ENCODE measurements at places on chromosomes 5 and 9.
A peak's percentile ranks its signal among the peaks of the same experiment; 100 is the strongest.

DNA sequence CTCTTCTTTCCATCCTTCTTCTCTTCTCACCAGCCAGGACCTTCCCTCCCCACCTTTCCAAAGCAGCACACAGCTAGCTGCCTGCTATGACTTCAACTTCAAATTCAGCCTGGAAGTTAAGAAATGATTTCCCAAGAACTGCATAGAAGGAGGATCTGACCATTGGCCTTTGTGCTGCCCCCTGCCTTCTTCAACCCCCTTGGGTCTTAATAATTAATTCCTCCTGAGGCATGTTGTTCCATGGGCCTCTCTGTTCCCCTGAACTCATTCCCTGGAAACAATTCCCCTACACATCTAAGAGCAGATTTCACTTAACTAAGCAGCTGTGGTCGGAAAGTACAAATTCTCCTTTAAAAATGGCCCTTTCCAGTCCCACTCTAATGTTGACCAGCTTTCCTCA, 62.4 kb downstream of the ADAMTS12 start:
- DNase-seq = no peak

- DNase-seq = no peak
Observed at GRCh38 chr9:134420281-134420845, 94.1 kb downstream of the RXRA start.

DNA sequence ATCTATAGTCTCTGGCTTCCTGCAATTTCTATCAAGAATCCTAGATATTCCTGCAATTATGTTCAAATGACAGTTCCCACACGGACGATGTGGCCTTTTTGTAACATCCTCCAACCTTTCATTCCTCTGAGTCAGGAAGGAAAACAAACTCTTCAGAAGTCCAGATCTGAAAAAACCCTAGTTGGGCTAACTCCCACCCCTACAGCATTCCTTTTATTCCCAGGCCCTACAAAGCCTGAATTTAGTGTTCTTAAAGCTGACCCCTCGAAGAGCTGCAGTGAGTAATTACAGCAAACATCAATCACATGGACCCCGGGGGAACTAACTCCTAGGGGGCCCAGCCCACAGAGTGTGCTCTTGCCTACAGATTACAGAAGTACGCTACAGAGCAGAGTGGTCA, 99.7 kb downstream of the SERINC5 start:
- no peak for DNase-seq

- DNase-seq = no peak
Observed at GRCh38 chr5:43203373-43203772, 11.3 kb downstream of the NIM1K start.

DNA sequence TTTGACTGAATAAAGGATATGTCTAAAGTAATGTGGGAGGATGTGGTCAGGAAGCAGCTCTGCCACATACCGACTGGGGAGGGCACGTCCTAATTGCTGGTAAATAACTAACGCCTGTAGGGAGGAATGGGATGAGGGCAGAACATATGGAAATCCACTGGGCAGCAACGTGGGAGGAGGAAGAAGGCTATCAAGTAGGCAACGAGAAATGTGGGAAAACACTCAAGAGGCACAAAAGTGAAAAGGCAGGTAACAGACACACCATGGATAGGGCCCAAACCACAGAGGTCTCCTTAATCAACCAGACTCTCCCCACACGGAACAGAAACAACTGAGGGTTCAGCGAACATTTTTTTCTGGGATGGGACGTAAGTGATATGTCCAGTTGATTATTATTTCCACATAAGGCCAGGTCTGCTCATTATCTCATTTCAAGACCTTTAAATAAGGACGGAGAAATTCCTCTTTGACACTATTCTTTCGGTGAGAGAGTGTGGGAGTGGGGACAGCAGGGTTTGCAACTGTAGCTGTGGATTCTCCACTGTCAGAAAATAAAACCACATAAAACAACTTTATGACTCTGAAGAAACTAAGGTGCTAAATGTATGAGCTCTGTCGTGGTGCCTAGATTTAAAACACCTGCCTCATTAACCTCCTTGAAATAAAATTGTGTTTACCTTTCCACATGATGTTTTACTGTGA, 17.0 kb downstream of the IARS1 start:
- DNase-seq = no peak

- no peak for DNase-seq
Observed at GRCh38 chr9:93187574-93187973, 3.6 kb downstream of the WNK2 start.

DNA sequence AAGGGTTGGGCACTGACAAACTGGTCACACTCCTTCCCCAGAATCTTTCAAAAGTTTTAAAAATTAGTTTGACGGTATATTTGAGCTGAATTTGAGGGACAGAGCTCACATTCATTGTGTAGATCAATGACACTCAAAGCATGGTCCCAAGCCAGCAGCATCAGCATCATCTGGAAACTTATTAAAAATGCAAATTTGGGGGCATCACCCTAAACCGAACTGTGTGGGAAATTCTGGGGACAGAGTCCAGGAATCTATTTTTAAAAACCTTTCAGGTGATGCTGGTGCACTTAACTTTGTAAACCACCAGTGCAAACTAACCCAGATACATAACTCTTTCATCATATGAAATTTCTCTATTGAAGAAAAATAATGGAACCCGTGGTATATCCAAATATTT, 58.1 kb upstream of the MTAP start:
- DNase-seq = no peak

- DNase-seq = no peak
Observed at GRCh38 chr5:21165344-21165743, 1177.3 kb upstream of the CDH18 start.

DNA sequence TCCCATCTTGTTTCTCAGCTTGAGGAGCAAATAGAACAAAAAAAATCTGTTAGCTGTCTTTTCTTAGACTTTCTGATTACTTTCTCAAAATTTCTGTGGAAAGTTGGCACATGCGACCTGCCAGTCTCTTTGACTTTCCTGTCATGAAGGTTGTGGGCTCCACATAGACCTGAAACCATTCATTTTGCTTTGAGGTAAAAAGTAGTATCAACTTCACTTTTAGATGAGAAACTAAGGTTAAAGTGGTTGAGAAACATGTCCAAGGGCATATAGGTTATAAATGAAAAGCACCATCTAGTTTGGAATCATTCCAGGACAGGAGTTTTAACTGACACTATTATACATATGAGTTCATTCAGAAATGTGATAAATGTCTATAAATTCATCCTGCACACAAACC, 42.7 kb downstream of the ST8SIA4 start:
- no peak for DNase-seq

GRCh38 chr5:73435759-73436534, 12.6 kb downstream of the FOXD1 start:
- DNase-seq = no peak

DNA sequence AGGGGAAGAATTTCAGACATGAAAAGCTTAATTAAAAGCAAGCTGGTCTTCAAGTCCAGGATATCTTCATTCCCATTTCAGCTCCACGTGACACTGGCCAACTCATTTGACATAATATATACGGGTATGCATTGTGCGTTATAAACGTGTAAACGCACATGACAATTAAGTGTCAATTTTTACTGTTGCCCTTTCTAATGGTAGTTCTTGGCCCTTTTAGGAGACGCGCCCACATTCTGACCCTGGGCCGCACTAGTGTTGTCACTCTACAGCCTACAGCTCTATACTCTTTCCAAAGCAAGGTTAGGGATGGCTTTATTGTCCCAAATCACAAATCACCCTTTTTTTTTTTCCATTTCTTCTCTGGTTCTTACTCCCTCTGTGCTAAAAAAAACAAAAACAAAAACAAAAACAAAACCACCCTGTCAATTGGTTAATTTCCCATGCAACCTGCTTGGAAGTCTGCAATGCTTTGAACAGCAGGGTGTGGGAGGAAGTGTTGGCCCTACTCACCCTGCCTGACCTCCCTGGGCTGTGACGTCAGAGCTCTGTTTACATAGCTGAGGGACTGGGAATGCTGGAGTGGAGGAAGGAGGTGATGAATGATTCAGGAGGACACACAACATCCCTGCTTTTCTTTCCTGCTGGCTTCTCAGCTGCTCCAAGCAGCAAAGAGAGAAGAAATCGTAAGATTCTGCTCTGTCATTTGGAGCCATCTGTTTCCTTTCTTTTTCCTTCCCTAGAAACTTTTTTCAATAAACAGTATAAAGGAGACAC, 19.3 kb downstream of the RFK start:
- no peak for DNase-seq

DNA sequence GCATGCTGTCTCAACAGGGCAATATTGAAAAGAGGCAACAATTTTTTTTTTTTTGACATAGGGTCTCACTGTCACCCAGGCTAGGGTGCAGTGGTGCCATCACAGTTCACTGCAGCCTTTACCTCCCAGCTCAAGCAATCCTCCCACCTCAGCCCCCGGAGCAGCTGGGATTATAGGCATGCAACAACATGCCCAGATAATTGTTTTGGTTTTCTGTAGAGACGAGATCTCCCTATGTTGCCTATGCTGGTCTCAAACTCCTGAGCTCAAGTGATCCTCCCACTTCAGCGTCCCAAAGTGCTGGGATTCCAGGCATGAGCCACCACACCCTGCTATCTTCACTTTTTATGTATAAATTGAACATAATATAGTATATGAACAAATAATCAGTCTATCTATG, 47.6 kb downstream of the PRELID2 start:
- no peak for DNase-seq

DNA sequence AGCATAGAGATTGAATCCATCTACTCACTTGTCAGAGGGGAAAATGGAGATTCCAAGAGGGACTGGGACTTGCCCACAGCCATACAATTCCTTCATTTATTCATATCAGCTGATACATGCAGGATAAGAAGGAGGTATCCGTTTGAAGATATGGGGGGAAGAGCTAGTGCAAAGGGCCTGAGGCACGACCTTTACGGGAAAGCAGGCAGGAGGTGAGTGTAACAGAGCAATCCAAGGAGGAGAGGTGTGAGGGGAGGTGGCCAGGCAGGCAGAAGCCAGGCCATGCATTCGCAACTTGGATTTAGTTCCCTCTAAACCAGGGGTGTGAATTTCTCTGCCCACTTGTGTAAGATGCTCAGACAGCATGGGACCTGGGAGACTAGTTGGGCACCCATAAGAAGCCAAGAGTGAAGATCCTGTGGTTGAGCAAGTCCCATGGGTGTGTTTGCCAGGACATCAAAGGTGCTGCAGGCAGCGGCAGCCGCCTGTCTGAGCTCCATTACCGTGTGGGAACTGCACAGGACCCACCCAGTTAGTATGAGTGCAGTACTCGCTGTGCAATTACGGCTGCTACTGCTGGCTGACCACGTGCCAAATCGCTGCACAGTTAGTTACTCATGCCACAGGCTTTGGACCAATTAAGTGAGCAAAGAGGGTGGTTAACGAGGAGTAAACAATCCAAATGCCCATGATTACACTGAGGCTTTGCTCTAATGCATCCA, 31.4 kb upstream of the FAT2 start:
- no peak for DNase-seq

DNA sequence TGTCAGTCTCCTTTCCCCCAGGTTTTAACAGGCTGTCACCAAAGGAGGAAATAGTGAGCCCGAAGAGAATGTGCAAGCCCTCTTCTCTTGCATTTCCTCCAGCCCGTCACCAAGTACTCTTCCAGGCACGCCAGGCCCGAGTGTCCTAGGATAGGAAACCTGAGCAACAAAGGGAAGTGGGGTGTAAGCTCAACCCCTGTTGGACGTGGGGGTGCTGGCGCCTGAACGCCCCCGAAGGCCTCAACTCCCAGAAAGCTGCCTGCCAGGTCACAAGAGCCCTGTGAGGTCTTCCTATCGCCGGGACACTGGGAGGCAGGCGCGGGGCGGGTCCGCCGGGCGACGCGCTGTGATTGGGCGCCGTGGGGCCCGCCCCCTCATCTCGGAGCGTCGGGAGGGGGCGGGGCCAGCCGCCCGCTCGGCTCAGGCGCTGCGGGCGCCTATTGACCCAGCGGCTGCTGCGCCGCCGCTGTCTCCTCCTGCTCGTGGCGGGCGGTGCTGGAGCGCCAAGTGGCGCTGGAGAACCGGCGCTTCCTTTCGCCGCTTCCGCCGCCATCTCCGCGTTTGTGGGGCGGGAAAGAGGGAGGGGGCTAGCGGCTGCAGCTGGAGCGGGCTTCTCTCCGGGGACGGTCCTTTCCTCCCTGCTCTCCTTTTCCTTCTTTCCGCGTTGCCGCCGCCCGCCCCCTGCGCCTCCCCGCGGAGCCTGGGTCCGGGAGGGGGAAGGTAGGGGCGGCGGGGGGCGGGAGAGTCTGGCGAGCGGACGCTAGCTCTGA, 572 bp upstream of the MAN2A1 start:
- peak; percentile 50 for DNase-seq

GRCh38 chr9:121807823-121808278, 156.4 kb downstream of the DAB2IP start:
- DNase-seq = no peak

DNA sequence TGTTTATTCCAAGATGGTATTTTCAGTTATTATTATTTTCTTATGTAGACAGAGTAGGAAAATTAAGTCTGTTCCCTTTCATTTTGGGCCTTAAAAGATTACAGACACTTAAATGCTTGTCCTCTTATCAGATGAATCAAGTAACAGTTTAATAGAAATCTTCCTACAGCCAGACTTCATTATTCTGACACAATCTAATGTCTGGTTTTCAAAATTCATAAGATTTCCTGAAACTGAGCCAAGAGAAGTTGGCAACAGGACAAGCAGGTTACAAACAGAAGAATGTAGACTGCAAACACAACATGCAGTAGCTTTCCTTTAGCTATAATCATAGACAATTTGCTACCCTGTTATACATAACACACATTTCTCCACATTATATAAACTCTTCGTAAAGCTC, 130.5 kb downstream of the FBXL17 start:
- no peak for DNase-seq

DNA sequence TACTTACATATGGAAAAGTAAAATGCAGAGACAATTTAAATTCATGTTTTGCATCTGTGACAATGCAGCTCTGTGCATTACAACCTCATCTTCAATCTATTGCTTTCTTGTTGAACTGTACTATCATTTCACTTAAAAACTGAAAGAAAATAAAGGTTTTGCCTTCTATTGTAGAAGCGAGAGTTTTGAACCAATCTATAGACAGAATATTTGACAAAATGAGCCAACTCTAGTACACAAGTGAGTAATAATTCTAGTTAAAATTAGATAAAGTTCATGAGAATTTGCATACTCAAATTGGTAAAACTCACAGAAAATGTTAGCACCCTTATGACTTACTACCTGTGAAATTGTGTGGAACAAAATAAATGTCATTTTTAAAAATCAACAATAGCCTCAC, 123.7 kb downstream of the EDIL3 start:
- DNase-seq = no peak

DNA sequence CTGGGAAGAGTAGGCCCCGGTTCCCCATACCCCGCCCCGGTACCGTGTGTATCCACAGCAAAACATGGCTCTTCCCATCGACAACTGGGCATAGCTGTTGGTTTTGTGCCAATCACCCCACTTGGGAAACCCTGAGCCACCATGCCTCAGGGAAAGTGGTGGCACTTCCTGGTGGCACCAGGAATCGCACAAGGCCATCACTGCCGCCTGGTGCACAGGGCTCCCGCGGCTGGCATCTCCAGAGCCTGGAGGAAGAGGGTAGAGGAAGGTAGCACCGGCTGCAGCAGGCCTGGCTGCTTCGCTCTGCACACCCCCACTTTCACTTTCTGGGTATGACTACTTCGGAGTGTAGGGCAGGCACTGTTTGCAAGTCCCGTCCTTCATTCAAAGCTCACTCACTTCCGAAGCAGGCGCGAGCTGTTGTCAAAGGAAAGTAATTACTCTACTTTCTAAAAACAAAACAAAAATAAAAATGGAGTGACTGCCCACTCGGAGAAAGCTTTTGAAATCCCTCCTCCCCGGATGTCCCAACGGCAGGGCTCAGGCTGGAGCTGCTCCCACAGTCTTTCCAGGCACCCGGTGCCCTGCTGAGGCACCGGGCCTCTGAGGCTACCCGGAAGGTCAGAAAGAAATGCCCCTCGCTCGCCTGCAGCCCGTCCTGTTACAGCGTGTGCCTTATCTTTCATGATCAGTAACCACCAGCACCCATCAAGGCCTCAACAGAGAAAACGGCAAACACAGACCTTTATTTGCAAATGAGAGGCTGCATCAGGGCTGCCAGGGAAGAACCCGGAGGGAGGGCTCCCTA, 2.0 kb downstream of the BRD3 start:
- no peak for DNase-seq

Data from stimulated activated CD4-positive, alpha-beta T cell treated with anti-CD3 and anti-CD28 coated beads, Interleukin-1b, Interleukin-23, amount 100 ng/mL, for 24 hours (primary cell).